Stimulated activated CD8-positive, alpha-beta memory T cell treated with anti-CD3 and anti-CD28 coated beads, Interleukin-7, amount 100 ng/mL, for 24 hours (primary cell): ENCODE measurements at places on chromosomes 16 and 17.
A peak's percentile ranks its signal among the peaks of the same experiment; 100 is the strongest.

DNA sequence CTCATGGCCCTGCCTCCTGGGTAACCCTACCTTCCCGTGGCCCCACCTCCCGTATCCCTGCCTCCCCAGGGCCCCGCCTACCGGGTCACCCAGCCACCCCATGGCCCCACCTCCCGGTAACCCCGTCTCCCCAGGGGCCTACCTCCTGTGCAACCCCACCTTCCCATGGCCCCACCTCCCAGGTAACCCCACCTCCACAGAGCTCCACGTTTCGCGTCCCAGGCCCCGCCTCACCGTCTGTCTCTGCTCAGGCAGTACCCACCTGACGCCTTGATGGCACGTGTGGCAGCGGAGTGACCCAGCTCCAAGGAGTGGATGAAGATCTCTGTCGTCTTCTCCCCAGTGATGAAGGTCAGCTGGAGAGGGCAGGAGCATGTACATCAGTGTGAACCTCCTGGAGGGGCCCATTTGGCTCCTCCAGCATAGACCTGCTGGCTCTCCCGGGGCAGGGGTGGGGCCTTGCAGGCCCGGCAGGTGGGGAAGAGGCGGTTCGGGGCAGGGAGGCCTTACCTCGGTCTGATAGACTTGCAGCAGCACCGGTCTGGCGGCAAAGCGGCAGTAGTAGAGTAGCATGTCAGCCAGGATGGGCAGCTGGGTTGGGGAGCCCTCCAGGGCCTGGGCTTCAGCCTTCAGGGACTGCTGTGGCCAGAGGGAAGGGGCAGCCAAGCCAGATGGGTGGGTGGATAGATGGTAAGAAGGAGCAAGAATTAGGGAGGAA is 18.7 kb upstream of the PIK3R6 start:
- no peak for DNase-seq

DNA sequence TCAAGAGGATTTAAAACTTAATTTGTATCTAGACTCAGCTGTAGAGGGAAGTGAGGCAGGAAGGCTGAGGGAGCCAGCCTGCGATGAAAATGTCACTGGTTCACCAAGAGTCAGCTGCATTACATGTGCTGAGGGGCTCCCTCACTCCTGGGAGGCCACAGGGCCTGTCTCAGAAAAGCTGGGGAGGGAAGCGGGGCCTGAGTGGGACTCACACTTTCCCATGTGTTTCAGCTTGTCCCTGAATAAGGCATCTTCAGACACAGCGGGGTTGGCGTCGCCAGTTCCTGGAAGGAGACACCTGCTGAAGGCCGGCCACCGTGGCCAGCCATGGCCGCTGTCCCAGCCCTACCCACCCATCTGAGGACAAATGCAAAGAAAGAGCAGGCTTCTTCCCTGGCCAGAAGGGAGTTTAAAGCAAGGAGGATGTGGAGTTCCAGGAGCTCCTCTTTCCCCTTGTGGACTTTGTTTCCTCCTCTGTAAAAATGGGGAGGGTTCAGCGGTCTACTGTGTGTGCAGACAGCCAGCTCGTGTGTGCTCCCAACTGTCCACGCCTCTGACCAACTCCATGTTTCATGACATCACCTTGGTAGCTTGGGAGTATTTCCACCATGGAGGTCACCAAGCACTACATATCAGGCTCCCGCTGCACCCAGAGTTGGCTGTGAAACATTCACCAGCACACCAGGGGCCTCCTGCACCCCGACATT is 19.2 kb upstream of the MRPS23 start:
- no peak for DNase-seq

DNA sequence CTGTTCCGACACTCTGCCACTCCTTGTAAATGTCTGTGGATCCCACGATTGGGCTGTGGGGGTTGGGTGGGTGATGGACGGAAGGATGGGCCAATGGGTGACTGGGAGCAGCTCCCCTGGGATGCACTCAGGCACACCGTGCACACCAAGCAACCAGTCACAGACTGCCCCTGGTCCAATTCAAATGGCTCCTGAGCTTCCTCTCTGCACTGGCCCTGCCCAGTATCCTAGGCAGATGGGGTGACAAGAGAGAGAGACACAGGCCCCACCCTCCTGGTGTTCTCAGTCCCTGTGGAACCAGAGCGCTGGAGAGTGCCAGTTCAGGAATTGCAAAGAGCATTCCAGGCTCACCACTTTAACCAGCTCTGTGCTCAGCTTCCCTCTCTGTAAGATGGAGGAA is 32.8 kb downstream of the BEAN1 start:
- no peak for DNase-seq

DNA sequence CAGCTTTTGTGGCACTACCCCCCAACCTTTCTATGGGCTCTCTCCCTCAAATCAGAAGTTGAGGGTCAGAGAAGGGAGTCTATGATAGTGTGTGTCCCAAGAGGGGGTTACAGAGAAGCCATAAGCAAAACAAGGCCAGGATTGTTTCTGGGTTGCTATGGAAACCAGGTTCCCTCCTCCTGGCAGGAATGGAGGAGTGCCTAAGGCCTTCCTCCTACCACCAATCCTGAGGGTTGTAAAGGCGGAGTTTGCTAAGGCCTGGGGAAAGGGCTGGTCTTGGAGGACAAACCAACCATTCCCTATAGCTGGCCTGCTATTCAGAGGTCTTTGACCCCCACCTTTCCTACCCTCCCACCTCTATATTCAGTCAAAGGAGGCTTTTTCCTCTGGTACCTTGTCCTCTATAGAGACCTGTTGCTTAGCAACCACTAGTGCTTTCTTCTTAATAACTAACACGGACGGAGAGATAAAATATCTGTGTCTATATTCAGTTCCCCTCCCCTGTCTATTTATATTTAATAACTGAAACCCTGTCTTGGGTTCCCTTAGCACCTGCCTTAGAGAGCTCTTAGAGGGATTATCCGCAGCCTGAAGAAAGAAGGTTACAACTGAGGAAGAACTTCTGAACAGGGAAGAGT is 43.4 kb downstream of the NEUROD2 start:
- no peak for DNase-seq

- no peak for DNase-seq
Observed at GRCh38 chr17:2137342-2138098, 82.6 kb downstream of the HIC1 start.

GRCh38 chr17:72021417-72022041 is 99.3 kb upstream of the SOX9 start:
- no peak for DNase-seq

- no peak for DNase-seq
Observed at GRCh38 chr16:1940273-1941161, 2.5 kb downstream of the MSRB1 start.

DNA sequence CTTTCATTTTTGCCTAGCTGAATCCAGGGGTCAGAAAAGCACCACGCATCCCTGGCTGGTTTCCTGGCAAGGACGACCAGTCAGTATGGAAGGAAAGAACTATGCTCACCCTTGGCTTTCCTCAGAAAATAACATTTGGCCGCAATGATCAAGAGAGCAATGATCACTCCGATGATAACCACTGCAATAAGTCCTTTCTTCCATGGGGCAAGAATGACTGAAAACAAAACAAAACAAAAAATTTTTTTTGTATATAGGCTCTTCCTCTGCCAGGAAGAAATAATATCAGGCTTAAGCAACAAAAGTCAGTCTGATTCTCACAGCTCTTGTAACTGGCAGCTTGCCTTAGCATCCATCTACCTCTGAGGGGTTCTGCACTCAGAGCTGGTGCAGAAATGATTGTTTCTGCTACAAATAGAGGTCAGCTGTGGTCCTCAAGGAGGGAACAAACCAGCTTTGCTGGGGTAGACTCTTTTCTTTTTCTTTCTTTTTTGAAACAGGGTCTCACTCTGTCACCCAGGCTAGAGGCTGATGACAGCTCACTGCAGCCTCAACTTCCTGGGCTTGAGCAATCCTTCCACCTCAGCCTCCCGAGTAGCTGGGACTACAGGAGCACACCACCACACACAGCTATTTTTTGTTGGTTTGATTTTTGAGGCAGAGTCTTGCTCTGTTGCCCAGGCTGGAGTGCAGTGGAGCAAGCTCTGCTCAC is 35.7 kb downstream of the PECAM1 start:
- DNase-seq, result no peak

GRCh38 chr17:36195434-36196130 is 976 bp downstream of the CCL3L1 start:
- no peak for DNase-seq

- DNase-seq, result no peak
Observed at GRCh38 chr17:65790241-65790640, 228.8 kb upstream of the AXIN2 start.

- peak; percentile 24 for DNase-seq
Observed at GRCh38 chr17:80441133-80441578, 26.2 kb downstream of the ENDOV start.

GRCh38 chr16:78570399-78571141 is 471.1 kb downstream of the WWOX start:
- no peak for DNase-seq

DNA sequence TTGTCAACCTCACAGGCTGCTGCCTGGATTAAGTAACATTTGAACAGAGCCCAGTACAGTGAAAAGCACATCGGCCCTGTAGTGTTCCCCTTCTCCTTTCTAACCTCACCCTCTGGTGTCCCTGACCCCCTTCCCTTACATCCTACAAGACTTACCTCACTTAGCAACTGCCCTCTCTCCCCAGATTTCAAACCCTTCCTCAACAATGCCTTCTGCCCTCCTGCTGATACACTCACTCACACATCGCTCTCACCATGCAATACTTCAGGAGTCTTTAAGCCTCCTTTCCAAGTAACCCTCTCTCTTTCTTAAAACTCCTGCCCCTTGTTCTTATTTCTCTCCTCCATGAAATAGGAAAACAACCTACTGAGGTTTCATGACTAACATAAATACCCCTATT is 17.8 kb downstream of the ZZEF1 start:
- DNase-seq, result no peak
